ENCODE measurements at places on chromosomes 16 and 17.

DNA sequence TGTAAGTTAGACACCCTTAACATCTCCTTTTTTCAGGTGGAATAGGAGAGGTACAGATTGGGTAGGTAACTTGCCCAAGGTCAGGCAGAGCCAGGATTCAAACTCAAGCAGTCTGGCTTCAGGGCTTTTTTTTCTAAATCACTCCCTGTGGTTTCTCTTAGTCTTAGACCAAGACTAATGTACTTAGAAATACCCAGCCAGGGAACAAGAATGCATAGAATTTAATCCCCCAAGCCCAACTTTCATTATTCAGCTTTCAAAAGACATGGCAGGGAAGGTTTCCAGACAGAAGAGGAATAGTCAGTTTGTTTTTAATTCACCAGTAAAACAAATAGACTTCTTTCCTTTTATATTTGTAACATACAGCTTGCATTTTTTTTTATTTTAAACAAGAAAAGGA, 305.2 kb upstream of the RBFOX1 start:
- DNase-seq = no peak

- no peak for DNase-seq
Measured at GRCh38 chr16:53614346-53614745, 89.3 kb downstream of the RPGRIP1L start.

DNA sequence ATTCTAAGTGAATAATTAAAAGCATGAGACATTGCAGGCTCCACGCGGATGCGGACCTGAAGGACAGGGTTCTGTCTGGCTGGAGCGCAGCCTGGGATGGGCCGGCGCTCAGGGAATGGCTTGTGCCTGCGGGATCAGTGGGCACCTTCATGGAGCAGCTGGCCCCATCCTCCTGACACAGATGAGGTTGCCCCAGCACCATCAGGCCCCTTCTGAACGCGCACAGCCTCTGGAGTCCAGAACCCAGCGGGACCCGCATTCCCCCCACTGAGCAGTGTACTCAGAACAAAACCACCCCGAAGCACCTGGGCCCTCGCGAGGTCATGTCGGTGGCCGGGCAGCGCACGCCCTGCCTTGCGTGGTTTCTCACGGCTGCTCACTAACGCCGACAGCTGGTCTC, 70.5 kb upstream of the CHMP6 start:
- DNase-seq = no peak

- DNase-seq = no peak
Measured at GRCh38 chr16:17245776-17246175, 225.0 kb downstream of the XYLT1 start.

DNA sequence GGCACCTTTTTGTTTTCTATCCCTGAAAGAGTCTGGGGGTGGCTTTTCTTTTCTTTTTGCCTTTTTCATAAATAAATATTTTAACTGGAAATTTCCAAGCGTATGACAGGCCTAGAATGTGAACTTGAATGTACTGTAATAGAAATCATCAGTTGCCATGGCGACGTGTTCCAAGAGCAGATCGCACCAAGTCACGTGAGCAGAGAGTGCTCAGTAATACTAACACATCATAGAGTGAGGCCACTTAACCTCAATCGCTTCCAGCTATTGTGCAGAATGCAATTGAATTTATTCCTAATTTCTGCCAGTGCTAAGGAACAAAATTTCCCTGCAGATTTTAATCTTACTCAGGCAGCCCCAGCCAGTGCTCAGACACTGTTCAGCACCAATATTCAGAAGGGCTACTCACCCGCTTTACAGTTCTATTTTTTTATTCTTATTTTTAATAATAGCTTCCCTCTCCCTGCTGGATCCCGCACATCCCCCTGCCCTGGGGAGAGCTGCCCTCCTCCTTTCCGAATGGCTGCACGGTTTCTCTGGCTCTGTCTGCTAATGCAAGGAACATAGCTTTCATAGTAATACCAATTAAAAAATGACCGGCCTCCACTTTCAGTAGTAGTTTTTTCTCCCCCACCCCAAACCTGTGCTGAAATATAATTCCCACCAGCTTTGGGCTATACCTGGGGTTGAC, 26.2 kb upstream of the PMFBP1 start:
- no peak for DNase-seq

GRCh38 chr17:48385319-48385718, 44.7 kb downstream of the SKAP1 start:
- DNase-seq = no peak

GRCh38 chr16:54402270-54402669, 115.7 kb upstream of the IRX3 start:
- no peak for DNase-seq

- no peak for DNase-seq
Measured at GRCh38 chr16:72963533-72964315, 84.2 kb downstream of the ZFHX3 start.

- DNase-seq = no peak
Measured at GRCh38 chr17:10201680-10202079, 3.3 kb upstream of the GAS7 start.

DNA sequence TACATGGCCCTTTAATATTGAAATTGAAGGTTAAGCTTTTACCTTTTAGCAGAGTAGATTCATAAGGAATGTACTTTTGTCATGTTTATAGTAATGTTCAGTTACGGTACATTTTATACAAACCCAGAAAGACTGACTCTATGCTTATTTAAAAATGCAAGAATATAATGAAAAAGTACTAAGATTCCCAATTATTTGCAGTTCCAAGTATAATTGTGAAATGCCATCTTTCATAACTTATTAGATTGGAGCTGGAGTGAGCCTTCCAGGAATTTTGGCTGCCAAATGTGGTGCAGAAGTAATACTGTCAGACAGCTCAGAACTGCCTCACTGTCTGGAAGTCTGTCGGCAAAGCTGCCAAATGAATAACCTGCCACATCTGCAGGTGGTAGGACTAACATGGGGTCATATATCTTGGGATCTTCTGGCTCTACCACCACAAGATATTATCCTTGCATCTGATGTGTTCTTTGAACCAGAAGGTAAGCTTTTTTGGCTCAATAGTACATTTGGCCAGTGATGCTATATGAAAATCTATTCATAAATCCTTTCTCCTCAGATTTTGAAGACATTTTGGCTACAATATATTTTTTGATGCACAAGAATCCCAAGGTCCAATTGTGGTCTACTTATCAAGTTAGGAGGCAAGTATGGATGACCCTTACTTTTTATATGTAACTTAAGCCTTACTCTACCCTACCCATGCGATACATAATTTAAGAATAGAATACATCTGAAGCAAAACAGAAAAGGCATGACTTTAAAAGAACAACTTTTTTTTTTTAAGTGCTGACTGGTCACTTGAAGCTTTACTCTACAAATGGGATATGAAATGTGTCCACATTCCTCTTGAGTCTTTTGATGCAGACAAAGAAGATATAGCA, 4.2 kb downstream of the SRSF2 start:
- no peak for DNase-seq

DNA sequence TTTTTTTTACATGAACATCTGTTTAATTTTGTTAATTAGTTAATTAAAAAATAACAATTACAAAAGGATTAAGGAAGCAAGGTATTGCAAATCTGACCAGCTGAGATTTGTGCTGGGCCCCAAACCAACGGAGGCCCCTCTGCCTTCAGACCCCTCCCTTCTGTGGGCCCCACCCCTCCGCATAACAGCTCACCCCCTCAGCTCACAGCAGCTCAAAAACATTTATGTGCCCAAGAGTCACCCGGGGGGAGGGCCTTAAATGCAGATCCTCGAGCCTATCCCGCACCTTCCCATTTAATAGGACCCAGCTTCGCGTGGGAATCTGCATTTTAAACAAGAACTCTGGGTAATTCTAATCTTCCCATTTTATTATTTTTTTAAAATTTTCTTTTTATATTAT, 75.0 kb downstream of the MGAT5B start:
- DNase-seq = no peak

GRCh38 chr17:30082773-30083172, 33.8 kb upstream of the NSRP1 start:
- no peak for DNase-seq

DNA sequence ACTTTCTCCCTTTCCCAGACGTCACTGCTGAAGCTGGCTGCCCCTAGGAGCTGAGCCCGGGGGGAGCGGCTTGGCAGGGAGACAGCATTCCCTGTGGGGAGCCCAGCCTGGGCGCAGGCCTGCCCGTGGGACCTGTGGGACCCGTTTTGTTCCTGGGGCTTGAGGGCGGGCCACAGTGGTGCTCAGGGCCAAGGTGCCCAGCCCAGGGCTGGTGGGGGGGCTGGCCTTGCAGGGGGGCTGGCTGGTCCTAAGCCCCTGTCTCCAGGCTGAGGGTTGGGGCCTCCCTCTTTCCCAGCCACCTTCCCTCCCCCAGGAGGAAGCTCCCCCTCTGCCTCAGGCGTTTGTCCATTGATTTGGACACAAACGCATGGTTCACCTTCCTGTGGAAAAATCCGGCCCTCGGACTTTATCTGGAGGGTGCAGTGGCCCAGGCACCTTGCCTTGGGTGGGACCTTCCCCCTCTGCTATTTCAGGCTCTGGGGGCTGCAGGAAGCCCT, 4.4 kb downstream of the NHERF2 start:
- no peak for DNase-seq

DNA sequence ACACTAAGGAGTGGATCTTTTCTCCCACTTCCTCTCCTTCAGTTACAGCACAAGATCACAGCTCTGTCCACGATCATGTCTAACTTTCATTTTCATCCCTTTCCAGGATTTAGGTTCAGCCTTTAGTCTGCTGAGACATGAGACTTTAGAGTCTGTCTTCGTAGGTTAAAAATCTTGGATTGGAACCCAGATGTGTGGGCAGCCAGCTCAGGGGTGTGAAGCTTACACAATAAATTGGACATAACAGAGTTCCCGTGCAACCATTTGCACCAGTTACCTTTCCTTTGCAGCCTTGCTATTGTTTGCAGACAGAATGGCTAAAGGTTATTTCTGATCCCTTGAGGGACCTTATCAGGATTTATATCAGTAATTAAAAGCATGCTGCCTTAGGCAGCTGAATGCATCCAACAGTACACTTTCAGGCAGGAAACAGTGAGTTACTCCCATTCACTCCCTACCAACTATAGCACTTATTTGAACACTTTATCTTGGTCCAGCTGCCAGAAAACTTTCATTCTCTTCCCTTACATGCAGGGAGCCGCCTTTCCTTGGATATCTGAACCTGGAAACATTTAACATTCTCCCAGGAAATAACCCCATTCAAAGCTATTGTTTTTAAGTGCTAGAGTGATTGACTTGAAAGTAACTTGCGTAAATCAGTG, 87.3 kb downstream of the TMEM100 start:
- no peak for DNase-seq

DNA sequence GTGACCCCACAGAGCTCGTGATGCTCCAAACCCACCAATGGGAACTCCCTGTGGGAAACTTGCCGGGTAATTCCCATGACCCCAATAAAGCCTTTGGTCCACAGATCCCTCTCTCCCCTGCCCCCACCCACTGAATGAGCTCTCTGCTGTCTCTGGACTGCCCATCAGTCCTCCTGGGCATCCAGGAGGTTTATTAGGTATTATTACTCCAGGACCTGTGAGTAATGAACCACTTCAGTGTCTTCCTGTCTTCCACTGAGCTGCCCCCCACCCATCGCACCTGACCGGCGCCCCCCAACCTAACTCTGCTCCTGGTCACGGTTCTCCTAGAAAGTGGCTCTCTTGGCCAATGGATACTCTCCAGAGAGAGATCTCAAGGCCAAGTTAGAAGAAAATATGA, 28.7 kb upstream of the DNAH17 start:
- no peak for DNase-seq

- DNase-seq = no peak
Measured at GRCh38 chr17:80380555-80381002, 34.4 kb upstream of the ENDOV start.

DNA sequence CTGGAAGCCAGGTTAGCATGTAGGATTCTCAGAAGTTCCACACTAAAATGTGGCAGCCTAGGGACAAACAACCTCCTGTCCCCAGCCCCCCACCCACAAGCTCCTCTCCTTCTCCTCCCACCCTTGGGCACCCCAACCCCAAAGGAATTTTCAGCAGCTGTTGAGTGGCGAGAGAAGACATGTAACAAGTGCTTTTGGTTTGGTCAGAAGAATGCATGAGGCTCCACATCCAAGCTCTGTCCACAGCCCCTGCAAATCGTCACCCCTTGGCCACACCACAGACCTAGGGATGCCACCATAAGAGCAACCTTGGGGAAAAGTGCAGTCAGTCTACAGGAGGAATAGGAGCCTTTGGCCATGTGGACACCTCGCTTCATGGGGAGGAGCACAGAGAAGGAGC, 11.9 kb upstream of the RAB37 start:
- no peak for DNase-seq

DNA sequence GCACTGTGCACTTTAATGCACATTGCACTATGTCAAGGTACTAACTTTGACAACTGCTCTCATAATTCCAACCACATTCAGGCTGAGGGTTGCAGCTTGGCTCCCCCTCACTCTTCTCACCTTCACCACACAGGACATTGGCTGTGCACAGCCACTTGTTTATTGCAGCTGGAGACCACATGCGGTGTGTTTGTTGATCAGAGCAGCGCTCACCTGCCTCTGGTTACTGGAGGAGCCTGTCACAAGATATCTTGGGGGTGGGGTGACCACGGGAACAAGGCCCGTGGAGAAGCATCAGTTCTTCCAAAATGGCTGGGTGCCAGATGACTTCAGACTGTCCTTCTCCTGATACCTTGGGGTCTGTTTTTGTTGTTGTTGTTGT, 10.6 kb upstream of the CCL5 start:
- DNase-seq = no peak

DNA sequence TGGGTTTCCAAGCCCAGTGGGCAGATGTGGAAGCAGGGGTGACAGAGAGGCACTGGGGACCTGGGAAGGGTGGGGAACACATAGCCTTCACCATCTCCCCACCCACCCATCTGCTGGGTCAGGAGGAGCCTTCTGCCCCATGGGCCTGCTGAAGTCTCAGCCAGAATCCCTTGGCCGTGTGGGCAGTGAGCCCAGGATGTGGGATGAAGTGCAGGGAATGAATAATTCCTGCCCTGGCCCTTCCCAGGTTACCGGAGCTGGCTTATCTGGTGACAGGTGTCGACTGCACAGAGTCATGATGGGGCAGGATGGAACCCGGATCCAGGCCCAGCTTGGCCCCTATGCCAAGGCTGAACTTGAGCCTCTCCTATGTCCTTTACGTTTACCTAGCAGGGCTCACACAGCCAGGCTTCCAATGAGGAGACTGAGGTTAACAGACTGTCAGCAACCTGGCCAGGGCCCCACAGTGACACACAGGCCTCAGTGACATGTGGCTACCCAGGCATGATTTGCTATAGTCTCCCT, 17.5 kb downstream of the ATP2A3 start:
- no peak for DNase-seq

GRCh38 chr16:61681673-61682072, 354.6 kb downstream of the CDH8 start:
- DNase-seq = no peak

DNA sequence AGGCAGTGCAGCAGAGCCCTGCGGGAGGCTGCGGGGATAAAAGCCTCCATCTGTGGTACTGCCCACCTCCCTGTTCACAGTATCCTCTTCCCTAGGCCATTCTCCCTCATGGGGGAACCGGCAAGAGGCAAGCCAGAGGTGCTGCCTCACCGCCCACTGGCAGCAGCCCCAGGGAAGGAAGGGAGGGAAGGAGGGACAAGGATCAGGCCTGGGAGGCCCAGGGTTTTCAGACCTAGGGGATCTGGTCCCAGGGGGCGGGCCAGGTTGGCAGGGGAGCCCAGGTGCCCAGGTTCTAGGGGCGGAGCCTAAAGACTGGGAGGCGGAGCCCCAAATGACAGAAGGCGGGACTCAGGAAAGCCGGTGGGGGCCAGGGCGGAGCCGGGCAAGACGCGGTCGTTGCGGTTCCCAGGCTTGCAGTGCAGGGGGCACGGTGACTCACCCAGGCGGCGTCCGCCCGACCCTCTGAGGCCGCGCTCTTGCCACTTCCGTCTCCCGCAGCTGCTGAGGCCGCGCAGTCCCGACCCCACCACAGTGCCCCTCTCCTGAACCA, 3.0 kb upstream of the MTMR4 start:
- DNase-seq = no peak

Measured in stimulated activated CD4-positive, alpha-beta T cell treated with anti-CD3 and anti-CD28 coated beads, Interleukin-1b, Interleukin-23, amount 100 ng/mL, for 1 hour (primary cell).